ENCODE measurements at places on chromosomes 3 and 15.

DNA sequence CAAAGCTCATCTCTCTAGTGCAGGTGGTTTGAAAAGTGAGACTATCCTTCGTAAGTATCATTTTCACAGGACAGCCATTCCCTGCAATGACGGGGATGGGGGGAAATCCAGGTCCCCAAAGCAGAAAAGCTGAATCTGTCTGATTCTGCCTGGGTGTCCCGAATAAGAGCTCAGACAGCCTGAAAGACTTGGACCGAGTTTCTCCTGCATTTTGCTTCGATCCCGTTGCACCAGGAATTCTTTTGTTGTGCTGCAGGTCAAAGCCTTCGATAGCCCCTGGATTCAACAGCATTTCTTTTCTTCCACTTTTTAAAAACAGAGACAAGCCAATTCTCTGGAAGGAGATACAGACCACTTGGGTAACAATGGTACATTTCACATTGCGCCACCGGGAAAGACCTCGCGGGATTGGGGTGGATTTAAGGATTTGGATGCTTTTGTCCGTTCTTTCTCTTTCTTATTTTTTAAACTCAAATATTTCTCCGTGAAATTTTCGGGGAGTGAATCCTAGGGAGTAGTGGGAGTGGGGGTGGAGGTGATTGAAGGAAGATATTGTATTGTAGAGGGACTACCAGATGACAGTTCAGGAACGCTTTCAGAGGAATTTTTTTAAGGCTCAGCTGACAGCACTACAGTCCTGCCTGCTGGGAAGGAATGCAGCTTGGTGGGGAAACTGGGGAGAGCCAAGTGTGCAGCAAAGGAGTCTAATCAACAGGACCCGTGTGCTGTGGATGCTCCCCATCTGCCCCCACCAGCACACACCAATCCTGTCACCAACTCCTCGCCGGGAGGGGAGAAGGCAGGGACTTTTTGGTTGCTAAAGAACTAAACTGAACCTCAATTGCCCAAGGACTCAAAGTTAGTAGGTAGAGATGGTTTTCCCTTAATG lies 2.6 kb downstream of the SLITRK3 start:
- DNase-seq = no peak

GRCh38 chr3:192892981-192893700 lies 24.5 kb downstream of the MB21D2 start:
- DNase-seq = peak; percentile 34

DNA sequence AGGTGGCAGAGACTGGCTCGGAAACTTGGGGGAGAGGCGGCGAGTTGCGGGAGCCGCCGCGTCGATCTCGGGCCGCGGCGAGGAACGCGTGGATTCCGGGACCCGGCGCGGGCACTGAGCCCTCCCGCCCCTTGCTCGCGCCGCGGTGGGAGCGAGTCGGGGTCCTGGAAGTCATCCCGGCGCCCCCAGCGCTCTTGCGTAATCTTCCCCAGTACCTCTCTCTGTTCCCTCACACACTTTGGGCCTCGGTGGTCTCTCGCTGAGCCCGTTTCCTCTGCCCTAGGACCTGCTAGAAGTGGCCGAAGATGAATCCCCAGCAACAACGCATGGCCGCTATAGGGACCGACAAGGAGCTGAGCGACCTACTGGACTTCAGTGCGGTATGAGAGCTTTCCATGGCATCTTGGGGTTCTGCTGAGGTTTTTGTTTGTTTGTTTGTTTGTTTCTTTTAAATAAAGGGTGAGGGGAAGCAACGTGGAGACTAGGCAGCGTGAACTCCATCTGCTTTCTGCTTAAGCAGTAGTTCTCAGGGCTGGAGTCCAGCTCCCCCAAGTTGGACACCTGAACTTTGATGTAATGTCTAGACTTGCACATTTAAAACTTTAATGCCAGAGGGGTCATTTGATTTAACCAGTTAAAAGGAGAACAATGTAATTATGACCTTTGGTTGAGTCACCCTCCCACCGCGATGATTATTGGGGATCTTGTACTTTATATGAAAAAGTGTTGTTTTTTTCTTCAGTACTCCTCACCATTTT lies 1.3 kb downstream of the TCF12 start:
- DNase-seq = peak; percentile 7

DNA sequence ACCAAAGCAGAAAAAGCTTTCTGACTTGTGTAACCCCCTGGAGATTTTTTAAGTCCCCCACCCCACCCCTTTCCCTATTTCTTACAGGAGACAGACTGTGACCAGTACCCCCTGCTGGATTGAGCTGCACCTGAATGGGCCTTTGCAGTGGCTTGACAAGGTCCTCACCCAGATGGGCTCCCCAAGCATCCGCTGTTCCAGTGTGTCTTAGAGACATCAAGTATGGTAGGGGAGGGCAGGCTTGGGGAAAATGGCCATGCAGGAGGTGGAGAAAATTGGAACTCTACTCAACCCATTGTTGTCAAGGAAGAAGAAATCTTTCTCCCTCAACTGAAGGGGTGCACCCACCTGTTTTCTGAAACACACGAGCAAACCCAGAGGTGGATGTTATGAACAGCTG lies 64.1 kb downstream of the AAGAB start:
- no peak for DNase-seq

GRCh38 chr3:2206536-2206935 lies 107.9 kb downstream of the CNTN4 start:
- DNase-seq = no peak

DNA sequence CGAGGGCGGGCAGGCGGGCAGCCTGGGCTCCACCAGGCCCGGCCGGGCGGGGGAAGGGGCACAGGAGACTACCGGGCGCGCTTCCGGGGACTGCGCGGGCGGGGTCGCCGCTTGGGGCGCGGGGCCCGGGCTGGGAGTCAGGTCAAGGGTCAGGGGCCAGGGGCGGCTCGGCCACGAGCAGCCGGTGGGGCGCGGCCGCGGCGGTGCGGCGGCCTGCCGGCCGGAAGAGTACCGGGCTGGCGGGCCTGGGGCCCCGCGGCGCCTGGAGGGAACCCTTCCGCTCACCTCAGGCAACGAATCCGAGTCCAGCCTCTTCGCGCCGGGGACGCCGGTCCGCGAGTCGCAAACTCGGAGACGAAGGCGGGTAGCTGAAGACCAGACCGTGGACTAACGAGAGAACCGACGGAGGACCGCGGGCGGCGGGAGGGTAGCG lies 225 bp downstream of the RHOA start:
- peak; percentile 51 for DNase-seq

DNA sequence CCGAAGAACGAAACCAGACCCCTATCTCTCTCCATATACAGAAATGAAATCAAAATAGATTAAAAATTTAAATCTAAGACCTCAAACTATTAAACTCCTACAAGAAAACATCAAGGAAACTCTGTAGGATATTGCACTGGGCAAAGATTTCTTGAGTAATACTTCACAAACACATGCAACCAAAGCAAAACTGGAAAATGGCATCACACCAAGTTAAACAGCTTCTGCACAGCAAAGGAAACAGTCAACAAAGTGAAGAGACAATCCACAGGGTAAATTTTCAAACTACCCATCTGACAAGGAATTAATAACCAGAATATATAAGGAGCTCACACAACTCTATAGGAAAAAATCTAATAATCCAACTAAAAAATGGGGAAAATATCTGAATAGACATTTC lies 29.4 kb downstream of the CCK start:
- DNase-seq = no peak

DNA sequence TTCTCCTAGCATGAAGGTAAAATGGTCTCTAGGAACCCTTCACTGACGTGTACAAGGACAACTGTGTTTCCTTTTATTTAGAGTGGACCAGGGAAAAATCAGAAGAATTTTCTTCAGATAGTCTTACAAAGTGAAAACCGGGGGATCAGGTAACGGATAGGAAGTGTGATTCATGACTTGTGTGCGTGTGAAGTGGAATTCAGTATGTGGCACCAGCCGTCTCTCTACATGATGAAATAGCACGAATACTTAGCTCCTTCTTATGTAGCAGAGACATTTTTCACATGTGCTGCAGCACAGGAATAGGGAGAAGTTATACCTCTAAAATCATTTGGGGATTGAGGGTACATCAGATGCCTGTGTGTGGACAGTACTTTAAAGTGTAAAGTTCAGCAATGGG lies 159.2 kb downstream of the MEX3B start:
- DNase-seq = no peak

- DNase-seq = no peak
Measured at GRCh38 chr15:69446953-69447352, 5.7 kb upstream of the RPLP1 start.

DNA sequence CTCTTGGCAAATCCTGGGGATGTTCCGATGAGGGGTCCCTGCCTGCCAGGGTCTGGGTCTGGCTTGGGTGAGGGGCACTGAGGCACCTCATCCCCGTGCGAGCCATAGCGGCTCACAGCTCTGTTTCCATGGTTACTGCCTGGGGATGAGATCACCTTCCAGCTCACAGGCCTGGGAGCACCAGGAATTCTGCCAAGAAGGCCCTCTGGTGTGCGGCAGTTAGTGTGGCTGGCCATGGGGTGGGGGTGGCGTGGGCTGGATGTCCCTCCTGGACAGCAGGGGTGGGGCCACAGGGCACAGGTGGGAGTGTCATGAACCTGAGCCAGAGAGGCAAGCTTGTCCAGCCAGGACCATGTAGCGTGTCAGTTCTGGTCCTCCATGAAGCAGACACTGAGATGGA lies 22.1 kb upstream of the PRR23E start:
- no peak for DNase-seq

DNA sequence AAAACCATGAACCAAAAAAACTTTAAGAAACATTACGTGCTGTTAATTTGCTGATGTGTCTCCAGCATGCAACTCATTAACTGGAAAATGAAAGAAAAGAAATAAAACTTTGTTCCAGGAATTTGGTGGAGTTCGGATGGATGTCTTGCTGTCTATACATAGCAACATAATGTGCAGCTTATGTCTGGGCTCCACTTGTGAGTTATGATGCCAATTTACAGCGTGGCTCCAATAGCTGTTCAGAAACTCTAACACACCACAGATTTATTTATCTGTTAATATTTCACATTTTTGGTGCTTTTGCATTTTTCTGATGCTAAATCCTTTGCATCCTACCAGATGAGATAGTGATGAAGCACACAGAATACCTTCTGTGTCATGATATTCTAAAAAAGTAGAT lies 45.1 kb downstream of the MAP4 start:
- DNase-seq = no peak

GRCh38 chr15:80174017-80174746 lies 21.4 kb downstream of the FAH start:
- no peak for DNase-seq

GRCh38 chr15:72315706-72316370 lies 4.1 kb downstream of the CELF6 start:
- no peak for DNase-seq

DNA sequence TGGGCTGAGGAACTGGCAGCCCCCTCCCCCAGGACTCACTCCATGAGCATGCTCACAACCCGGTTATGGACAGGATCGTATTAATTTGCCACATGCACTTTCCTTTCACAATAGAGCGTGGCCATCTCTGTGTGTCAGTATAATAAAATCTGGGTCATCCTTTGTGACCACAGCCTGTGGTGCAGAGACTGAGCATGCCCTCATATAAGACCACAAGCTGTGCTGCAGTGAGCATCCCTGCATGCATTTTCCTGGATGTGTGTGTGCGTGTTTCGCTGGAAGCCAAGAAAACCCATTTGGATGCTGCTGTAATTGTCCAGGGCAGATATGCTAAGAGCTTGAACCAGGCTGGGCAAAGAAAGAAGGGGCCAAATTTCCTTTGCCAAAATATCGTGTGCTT lies 39.7 kb downstream of the CYP11A1 start:
- no peak for DNase-seq

DNA sequence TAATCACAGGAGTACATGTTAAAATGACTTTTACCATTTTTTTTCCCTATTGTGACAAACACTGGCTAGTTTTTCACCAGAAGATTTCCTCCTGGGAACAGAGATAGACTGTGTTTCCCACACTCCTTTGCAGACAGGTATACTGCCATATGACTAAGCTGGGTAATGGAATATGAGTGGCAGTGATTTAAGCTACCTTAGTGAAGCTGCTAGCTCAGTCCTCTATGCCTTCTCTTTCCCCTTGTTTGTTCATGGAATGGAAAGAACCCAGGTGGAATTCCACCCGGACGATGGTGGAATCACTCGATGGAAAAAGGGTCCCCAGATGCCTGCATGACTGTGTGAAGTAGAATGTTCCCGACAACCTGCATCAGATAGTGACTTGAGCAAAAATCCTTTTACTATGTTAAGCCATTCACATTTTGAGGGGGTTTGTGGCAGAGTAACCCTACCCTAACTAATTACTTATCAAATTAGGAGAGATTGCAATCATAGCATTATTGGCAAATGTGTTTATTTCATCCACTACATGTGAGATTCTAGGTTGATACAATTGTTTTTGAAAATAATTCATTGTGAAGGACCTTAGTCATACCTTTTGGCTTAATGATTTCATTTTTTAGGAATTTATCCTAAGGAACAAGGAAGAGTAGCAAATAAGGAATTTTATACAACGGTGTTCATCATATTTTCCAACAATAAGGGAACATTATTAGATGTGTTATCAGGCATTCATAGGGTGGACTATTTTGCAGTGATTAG lies 16.5 kb downstream of the THSD4 start:
- DNase-seq = no peak

DNA sequence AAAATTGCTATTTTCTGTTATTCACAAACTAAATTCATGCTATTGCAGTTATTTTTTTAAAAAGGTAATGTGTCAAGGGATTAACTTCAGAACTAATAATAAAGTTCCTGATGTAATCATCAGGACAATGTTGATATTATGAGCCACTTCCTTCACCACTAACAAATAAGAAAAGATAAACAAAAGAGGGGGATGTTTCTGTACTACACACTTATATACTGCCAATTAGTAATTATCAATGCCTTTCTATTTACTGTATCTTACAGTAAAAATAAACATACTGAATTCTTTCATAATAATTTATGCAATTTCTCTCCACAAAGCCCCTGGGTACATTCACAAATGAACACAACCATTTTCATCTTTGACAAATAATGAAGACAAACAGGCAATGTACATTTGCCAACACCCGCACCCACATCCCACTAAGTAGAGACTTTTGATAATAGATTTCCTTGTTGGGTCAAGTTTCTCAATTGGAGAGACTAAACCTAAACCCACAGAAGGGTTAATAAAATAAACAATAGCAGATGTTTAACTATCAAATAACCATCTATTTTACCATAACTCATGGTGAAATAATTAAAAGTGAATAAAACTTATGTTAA lies 3.7 kb downstream of the CBLB start:
- no peak for DNase-seq

- no peak for DNase-seq
Measured at GRCh38 chr3:9441501-9442221, 44.2 kb downstream of the SETD5 start.

GRCh38 chr15:48507416-48508065 lies 138.0 kb downstream of the FBN1 start:
- DNase-seq = no peak

Measured in stimulated activated CD4-positive, alpha-beta T cell treated with anti-CD3 and anti-CD28 coated beads, Interleukin-2, amount 100 ng/mL, for 48 hours (primary cell).